Prostate gland (tissue), 2 donors: ENCODE measurements at places on chromosomes 11 and 22. TPM values are rescaled to one million over a fixed set of nuclear protein-coding genes. Genes with fewer than 3 reads are reported as not detected.

Gene BRD1
- 40.3 TPM for total RNA-seq

Gene MOGAT2
- 0.62 TPM for total RNA-seq

Gene RFPL3
- 1.7 TPM for total RNA-seq

Gene PATE2
- total RNA-seq, result not detected

Gene DEFB131B
- total RNA-seq, result not detected

Gene CRYBB2
- not detected for total RNA-seq

Gene CEND1
- 1.6 TPM for total RNA-seq

Gene MYEOV
- 1.1 TPM for total RNA-seq

Gene IL10RA
- 4.5 TPM for total RNA-seq

Gene C11orf97
- not detected for total RNA-seq
